Left lobe of liver (tissue), 2 donors: ENCODE measurements at places on chromosomes 1 and 21.

DNA sequence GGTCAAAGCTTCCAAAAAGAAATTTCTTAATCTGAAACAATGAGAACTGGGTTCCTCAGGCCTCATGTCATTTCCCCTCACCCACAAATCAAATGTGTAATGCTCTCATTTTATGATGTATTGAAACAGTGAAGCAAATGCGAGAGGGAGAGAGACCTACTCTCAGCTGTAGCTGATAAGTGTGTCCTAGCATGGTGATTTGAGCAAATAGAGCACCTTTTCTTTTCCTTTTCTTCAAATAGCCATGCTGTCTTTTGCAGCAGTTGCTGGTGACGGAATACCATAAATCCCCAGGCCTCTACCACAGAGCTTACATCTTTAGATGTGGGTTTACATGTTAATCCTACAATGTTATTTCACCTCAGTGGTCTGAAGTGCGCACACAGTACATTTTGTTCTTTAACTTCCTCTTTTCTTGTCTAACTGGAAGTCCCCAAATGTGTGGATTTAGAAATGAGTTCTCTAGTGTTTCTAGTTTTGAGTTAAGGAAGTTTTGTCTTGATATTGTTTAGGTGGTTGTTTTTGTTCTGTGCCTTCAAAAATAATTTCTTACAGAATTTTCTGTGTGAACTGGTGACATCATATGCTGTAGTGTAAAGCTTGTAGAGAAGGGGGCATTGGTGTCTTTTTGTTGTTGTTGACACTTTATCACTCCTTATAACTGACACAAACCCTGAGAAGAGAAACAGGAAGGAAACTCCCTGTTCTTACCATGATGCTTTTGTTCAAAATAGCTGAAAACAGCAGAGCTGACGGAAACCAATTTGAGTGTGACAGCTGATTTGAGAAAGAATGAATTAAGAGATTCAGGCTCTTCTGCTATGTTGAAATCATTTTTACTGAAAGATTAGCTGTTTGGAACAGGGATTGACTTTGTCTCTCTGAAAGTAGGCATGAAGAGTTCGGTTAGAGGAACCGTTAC is 12.2 kb downstream of the SMAP2 start:
- no peak for DNase-seq

DNA sequence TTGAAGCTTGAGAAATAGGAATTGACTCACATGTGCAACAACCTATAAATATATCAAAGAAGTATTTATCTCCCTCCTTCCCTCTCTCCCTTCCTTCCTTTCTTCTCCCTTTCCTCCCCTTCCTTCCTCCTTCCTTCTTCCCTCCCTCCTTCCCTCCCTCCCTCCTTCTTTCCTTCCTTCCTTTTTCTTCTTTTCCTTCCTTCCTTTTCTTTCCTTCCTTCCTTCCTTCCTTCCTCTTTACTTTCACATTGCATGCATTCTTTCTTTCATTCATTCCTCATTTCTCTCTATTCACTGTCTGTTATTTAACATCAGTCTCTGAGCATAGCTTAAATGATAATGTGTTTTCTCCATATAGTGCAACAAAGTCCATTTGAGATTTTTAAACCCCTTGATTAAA is 214.2 kb downstream of the CHRM3 start:
- DNase-seq: no peak

DNA sequence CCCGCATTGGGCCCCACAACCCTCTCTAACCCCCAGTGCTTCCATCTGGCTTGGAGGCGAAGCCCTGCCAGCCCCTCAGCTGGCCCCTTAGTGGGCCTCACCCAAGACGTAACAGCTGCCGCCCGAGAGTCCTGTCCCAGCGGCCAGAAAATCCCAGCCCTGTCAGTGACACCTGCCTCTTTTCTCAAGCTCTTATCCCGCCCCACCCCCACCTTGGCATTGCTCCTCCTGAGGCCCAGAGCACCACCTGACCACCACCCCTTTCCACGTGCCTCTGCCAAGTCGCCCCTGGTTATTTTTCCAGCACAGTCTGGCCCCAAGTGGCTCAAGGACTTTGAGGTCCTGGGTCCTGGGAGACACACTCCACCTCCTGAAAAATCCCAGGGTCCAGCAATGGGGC is 5.9 kb upstream of the CTRC start:
- DNase-seq: no peak

DNA sequence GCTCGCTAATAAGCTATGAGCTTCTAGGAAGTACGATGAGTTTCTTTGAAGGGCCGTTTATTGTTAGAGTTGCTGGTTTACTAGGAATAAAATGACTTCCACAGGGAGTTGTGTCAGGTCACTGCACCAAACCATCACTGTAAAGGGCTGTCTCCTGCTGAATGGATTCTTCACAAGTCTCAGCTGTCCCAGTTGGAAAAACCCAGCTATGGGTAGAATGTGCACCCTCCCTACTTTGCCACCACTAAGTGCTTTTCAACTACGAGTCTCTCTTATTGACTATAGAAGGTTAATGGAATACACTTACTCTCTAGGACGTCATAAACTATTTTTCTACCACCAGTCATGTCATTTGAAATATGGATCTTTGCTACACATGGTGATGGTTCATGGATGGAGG is 94.8 kb upstream of the BMP8A start:
- no peak for DNase-seq

DNA sequence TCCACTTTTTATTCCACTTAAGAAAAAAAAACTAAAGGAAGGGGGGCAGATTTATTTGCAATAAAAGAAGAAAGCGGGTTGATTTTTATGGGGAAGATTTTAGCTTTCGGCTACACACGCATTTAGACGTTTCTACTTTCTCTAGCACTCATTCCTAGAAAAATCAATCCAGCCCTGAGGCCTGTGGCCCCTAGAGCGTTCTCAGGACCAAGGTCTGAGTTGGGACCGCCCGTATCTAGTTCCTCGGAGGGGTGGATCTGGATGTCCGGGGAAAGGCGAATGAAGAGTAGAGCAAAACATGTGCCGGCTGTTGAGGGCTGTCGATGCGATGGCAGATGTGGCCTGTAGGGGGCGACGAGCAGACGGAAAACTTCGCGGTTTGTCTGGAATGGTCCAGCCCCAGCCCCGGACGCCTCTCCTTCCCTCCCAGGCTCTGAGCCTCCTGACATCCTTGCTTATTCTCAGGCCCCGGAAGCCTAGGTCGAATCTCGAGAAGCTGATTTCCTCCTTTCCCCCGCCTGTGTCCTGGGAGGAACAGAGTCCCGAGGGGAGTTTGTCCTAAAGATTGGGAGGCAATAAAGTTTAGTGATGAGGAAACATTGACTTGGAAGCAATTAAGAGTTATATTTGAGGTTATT is 5.2 kb downstream of the FOXD3 start:
- DNase-seq: peak; percentile 58

DNA sequence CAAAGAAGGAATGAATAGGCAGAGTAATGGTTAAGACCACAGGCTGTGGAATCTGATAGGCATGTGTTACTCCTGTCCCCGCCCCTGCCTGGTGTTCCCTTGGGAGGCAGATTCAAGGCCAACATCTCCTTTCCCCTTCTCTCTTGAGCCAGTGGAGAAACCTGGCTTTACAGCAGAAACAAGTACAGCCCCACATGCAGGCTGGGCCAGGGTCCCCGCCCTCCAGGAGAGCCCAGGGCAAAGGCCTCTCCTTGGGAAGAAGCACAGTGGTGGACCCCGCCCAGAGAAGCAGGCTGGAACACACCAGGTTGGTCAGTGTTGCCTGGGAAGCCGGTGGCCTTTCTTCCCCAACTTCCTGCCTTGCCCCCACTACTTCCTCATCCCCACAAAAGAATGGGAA is 6.8 kb downstream of the C1orf167 start:
- DNase-seq: no peak

DNA sequence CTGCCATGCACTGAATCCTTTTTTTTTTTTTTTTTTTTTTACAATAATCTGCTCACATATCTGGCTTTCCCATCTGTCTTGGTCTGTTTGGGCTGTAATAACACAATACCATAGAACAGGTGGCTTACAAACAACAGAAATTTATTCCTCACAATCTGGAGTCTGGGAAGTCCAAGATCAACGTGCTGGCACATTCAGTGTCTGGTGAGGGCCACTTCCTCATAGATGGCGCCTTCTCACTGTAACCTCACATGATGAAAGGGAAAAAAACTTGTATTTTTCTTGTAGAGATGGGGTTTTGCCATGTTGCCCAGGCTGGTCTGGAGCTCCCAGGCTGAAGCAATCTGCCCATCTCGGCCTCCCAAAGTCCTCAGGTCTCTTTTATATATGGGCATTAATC is 13.0 kb upstream of the PARP1 start:
- no peak for DNase-seq

DNA sequence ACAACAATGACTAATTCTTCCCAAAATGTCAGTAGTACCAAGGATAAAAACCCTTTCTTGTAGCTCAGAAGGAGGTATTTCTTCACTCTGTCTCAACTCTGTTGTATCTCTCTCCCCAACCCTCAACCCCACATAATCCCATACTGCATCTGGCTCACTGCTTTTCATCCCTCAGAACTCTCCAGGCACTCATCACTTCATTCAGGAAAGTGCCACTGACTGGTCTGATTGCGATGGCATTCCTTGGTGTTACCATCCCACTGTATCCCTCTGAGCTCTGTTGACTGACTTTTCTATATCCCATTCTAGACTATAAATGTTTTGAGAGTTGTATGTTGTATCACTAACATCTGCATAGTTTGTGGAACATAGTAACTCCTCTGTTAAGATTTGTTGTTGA is 483.5 kb upstream of the ADGRL2 start:
- DNase-seq: no peak

DNA sequence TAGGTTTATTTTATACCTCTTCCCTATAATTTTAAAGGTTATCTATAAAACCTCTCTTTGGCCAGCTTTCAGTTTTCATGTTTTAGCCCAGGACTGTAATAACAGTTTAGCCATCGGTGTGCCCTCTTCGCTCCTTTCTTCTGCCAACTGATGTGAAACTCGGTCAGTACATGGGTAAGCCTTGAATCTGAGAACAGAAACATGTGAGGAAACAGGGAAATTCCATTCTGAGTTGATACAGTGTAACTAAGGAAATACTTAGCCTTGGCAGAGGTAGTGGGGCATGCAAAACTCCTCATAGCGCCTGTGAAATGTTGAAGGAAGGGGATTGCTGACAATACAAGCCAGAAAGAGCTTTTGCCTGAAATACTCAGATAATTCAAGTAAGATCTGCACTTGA is 465.2 kb downstream of the NCAM2 start:
- no peak for DNase-seq

- DNase-seq: no peak
Observed at GRCh38 chr1:180952657-180953013, 39.9 kb downstream of the KIAA1614 start.

DNA sequence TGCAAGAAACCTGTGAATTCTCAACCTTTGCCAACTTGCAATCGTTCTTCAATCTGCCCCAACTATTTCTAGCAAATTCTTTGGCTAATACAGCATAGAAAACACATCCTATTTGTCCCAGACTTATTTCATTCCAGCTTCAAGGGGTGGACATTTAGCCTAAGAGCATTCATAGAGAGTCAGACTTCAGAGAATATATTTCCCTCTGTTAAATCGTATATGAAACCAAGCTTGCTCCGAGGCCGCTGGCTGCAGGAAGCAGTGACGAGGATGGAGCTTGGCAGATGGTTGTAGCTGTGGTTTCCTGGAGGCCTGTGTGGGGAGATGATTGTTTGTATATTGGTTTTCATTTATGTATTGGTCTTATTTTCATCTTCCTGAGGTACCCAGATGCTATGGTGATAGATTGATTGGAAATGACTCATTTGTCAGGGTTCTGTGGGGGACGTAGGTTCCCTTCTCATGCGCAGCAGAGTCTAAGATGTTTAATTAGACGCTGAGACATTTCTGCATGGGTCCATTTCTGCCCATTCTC is 26.1 kb downstream of the MAN1C1 start:
- peak; percentile 43 for DNase-seq

GRCh38 chr1:31095298-31095981 is 29.9 kb upstream of the PUM1 start:
- DNase-seq: no peak

DNA sequence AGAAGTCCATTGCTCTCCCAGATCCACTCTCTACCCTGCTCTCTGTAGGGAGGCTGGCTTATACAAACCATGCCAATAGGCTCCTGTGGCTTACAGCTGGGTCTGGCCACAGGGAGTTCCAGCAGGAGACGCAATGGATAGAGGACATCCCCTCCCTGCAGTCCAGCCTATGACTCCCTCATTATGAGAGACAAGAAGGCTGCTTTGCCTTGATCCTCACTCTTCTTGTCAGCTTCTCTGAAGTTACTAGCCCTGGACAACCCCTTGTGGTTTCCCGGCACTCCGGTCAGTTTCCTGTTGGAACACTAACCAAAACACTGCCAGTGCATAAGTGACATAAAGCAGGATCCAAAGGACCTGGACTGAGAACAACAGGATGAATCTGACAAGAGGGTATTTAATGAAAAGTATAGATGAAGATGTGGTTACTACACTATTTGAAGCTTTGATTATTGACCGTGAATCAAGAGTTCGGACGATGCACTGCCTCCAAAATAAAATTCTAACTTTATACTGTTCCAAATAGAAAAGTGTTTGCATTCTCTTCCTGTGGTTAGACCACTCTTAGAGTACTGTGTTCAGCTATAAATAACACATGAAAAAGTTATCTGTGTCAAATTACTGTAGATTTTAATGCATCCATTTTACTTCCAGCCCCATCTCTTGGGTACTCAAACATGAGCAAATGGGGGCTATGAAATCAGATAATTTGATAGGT is 32.7 kb upstream of the ZNF326 start:
- DNase-seq: no peak

- DNase-seq: no peak
Observed at GRCh38 chr1:235858766-235859165, 7.9 kb downstream of the LYST start.

- no peak for DNase-seq
Observed at GRCh38 chr1:103387898-103388297, 137.6 kb upstream of the RNPC3 start.

DNA sequence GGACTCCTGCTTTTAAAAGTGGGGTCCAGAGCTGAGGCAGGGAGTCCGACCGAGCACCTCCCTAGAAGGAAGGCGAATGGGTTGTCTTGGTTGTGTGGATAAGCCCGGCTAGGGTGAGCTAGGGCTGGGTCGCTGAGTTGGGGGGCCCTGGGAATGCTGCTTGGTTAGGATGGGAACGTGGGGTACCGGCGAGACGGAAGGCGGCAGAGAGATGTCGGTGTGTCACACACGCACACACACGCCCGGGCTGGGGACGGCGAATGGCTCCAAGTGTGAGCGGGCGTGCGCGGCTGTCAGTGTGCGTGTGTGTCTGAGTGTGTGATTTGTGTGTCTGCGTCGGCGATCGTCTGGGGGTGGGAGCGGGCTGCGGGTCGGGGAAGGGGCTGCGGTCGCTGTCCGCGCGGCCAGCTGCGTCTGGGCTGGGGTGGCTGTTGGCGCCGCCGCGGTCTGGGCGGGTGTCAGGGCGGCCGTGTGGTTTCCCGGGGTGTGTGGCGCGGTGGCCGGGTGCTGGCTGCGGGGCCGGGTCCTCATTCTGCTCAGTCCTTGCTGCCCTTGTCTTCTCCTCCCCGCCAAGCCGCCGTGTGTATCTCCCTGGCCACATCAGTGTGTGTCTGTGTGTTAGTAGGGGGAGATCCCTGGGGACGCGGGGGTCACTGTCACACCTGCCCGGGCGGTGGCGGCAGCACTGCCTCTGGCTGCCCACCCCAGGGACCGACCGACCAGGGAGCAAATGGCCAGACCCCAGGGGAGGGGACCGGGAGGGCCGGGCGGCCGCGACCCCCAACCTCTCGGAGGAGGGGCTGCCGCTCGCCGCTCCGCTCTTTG is 1.1 kb downstream of the EFNA3 start:
- no peak for DNase-seq
